ENCODE measurements at places on chromosomes 13 and 19.

DNA sequence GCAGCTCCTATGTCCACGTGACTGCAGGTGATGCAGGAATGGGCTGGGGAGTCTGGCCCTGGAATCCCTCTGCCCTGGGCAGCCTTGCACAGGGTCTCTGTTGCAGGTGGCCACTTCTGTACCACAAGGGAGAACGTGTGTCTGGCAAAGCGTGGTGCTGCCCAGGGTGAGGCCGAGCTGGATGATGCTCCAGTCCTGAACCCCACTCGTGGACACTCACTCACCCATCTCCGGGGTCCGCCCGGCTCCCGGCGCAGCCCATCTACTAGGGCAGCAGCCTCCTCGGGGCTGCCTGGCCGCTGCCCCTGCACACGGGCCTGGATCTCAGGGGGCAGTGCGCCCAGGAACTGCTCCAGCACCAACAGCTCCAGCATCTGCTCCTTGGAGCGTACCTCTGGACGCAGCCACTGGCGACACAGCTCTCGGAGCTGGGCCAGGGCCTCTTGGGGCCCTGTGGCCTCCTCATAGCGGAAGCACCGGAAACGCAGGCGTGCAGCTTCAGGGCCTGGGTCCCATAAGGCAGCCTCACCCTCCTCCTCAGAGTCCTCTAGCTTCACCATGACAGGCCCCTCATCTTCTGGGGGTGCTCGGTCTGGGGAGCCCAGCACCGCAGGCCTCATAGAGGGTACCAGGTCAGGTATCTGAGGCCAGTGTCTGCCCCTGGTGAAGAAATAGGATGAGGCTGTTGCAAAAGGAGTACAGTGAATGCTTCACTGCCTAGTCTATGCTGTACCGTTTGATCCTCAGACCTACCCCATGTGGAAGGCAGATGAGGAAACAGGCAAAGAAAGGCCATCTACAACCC, 2.2 kb downstream of the MZF1 start:
- no peak for DNase-seq

- DNase-seq = no peak
These were observed 8.4 kb upstream of the KLK14 start for GRCh38 chr19:51091126-51091525.

DNA sequence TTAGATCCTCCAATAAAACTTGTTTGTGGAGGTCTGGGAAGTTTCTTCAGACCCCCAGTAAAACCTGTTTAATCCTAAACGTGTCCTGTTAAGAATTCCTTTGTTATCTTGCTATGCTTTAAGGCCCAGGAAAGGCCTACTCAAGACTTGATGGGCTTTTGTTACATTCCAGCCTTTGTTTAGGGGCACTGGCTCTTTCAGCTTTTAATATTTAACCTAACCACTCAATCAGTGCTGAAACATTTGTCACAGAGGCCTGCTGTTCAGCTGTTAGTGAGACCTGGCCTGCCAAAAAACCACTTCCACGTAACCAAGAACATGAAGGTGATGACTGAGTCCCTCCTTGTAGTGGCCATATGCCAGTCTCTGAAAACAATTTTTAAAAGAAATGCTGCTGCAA, 41.7 kb downstream of the PCDH17 start:
- no peak for DNase-seq

GRCh38 chr19:15115762-15116615, 8.8 kb downstream of the SYDE1 start:
- DNase-seq = no peak

DNA sequence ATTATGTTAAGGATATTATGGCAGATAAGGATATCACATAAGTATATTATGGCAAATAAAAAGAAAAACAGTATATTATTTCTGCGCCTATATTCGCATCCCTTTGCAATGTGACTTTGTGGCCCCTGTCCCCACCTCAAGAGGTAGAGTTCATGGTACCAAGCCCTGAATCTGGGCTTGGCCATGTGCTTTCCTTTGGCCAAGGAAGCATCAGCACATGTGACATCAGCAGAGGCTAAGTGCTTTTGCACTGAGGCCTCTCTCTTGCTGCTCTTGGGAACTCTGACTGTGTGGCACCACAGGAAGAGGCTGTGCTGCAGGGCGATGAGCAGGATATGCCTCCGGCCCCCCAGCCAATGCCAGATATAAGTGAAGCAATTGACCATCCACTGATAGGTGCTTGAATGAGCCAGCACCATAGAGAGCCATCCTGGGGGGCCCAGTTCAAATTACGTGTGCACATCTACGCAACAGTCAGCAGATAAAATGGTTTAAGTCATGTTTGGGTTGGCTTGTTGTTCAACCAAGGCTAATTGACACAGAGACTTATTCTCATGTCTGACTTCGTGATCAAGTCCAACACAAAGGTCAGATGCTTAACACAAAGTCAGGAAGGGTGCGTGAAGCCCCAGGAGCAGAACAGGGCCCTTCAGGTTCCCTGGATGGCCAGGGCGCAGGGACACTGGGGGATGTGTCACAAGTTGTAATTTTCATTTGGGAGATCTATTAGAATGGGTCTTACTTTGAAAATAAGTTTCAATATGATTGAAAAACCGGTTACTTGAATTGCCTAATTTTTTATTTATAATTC, 173.3 kb downstream of the COL4A1 start:
- no peak for DNase-seq

DNA sequence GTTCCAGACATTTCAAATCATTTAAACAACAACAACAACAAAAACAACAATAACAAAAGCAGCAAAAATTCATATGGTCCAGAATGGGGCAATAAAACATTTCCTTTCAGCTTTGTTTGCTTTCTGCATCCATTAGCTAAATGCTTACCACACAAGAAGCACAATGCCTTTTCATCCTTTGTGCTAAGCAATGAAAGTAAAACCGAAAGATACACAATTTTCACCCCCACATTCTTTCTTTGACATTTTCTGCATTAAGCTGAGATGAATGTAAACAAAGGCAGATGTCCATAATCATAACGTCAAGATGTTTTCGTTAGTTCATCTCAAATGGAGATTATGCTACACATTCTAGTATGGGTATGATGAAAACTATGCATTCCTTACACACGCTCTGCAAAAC, 568.5 kb downstream of the SLITRK6 start:
- no peak for DNase-seq

- no peak for DNase-seq
These were observed 692 bp downstream of the ZNF234 start for GRCh38 chr19:44142059-44142433.

- no peak for DNase-seq
These were observed 54.0 kb downstream of the KCNRG start for GRCh38 chr13:50069261-50069660.

DNA sequence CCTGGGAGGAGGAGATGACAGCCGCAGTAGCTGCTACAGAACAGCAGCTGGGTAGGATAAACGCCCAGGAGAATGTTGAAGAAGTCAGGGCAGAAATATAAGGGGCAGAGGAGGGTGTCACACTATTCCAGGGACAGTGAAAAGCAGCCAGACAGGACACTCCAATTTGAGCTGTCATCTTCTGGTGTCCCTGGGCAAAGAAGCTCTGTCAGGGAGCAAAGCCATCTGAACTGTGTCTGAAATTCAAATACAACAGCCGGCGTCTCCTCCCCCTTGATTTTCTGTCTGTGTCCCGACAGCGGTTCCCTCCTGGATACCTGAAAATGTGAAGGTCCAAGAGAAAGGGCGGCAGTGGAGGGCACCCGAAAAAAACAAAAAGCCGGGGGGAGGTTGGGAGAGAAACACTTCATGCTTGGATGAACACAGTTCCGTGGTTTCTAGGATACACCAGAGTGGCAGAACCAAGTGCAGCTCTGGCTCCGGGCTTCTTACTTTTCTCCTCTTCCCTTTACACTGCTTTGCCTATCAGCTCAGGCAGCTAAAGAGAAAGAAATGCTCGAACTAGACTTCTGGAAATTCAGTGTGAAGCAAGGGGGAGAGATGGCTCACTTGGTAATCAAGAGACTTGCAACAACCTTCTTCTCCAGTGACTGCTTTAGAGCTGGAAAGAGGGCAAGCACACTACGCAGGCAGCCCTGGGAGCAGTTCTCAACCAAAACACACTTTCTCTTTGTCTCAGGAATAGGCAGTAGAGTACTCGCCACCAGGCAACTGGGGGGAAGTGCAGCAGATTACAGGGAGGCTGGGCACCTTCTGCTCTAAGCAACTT, 465.6 kb downstream of the ITGBL1 start:
- DNase-seq = no peak

- DNase-seq = no peak
These were observed 8.3 kb upstream of the NTN5 start for GRCh38 chr19:48681127-48681470.

DNA sequence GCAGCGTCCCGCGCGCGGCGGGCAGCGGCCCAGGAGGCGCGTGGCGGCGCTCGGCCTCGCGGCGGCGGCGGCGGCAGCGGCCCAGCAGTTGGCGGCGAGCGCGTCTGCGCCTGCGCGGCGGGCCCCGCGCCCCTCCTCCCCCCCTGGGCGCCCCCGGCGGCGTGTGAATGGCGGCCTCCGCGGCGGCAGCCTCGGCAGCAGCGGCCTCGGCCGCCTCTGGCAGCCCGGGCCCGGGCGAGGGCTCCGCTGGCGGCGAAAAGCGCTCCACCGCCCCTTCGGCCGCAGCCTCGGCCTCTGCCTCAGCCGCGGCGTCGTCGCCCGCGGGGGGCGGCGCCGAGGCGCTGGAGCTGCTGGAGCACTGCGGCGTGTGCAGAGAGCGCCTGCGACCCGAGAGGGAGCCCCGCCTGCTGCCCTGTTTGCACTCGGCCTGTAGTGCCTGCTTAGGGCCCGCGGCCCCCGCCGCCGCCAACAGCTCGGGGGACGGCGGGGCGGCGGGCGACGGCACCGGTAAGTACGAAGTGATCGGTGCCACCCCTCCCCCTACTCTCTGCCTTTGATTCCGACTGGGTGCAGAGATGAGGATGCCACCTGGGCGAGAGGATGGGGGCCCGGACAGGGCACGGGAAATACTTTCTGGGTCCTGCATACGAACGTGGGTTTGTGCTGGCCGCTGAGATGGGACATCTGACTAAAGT, 874 bp downstream of the TRIM28 start:
- no peak for DNase-seq

DNA sequence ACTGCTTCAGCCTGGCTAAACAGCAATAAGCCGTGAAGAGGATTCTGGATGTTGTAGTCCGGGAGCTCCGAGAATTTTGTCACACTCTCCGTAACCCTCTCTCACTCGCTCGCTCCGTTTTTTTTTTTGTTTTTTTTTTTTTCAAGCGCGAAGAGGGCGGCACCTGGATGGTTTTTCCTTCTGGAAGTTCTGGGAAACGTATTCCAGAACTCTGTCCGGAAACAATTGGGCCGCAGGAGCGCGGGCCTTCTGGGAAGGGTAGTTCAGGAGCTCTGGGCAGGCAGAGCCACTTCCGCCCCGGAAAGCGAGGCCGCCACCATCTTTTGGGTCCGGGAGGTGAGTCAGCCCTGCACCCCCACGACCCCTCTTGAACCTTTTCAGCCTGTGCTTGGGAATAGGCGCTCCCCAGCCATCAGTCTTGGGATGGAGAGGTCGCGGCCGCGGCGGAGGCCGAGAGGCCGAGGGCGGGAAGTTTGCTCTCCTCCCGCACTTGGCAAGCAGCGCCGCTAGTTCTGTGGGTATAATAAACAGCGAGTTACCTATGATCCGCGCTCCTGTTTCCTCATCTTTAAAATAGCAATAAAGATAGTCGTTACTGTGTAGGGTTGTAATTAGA, at the start of gene ZNF227:
Gene ZNF227, plus strand, starts transcription at position 283 of the 616 bp plus-strand sequence. CDS start 5,261 bp downstream, outside the sequence.
- peak; percentile 91 for DNase-seq

DNA sequence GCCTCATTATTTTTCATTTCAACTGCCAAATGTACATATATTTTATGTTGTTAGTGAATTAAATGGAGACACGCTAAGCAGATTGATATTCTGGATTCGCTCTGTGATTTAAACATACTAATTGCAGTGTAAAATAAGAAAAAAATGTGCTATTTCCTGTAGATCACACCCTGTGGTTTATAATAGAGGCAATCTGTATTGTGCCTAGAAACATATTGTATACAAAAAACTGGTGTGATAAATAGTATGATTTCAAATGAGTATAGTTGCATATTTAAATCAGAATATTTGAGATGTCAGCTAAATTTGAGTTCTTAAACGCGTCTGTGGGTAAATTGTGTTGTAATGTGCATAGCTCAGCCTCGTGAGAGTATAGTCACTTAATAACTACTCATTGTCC, 643.9 kb downstream of the TBC1D4 start:
- no peak for DNase-seq

DNA sequence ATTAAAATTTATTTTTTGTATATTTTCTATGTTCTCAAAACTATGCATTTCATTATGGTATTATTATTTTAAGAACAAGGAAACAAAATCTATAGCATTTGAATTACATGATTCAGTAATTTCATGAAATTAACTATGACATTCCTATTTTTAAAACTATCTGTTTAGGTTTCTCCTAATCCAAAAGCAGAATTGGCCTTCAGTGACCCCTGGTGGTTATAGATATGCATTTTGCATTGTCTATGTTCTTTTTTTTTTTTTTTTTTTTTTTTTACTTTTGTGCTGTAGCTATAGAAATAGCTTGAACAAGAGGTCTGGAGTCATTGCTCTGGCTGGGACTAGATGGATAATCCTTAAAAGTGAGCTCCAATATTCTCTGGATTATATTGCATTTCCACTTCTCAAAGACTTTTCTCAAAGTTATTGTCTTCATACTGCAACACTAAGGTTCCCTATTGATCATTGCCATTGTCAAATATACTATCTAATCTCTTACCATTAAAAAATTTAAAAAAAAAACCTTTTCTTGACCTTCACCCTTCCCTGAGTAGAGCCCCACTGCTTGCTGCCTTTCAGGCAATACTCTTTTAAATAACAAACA, 15.9 kb upstream of the DNAJC3 start:
- DNase-seq = no peak

DNA sequence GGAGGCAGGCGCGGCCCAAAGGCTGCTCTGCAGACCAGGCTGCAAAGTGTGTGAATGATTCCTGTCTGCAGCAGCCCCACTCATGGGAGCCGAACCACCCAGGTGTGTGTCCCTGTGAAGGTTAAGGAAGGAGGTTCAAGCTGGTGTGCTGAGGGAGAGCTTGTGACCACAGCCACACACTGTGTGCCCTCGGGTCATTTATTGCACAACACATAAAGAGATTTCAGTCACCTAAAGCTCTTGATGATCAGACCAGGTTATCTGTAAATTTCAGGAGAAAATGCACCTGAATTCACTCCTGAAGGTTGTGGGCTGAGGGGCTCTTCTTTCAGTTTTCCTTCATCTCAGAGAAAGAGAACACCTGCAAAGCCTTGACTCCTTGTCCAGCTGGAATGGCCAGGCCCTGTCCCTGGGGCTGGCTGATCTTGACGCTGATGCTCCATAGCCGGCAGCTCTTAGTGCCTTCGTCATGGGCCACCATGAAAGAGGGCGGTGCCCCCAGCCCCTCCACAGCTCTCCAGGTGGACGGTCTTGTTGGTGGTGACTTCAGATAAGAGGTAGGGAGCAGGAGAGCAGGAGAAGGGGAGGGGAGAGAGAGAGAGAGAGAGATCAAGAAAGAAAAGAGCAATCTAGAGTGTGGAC, 110.8 kb upstream of the C1QTNF9B start:
- no peak for DNase-seq

GRCh38 chr19:4199699-4200293, 17.3 kb downstream of the ANKRD24 start:
- DNase-seq = no peak

Data from AG09319 (cell line).